ENCODE measurements at places on chromosomes 4 and X.

GRCh38 chr4:6573986-6574746 lies 823 bp upstream of the MAN2B2 start:
- no peak for DNase-seq

GRCh38 chr4:99134586-99134985 lies 9.5 kb downstream of the ADH4 start:
- no peak for DNase-seq

- DNase-seq: no peak
Measured at GRCh38 chrX:137290011-137290410, 256.2 kb upstream of the GPR101 start.

- DNase-seq: no peak
Measured at GRCh38 chr4:38983787-38984598, 48.2 kb downstream of the TMEM156 start.

GRCh38 chrX:78710171-78710570 lies 37.3 kb upstream of the LPAR4 start:
- DNase-seq: no peak

DNA sequence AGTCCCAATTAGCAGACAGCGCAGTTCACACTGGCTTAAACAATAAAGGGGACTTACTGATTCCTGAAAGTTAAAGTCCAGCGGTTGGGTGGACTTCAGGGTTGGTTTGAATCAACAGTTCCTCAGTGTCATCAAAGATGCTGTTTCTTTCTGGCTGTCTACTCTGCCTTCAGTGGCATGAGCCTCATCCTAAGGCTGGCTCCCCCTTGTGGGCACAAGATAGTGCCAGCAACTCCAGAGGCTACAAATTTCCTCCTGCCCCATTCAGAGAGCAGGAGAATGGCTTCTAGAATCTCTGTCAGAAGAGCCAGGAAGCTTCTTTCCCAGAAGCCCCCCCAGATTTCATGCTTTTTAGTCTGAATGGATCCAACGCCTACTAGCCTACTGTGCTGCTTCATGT lies 82.4 kb upstream of the MTM1 start:
- DNase-seq: peak; percentile 40

GRCh38 chr4:176789955-176790354 lies 2.8 kb downstream of the VEGFC start:
- peak; percentile 41 for DNase-seq
